ENCODE measurements at places on chromosomes 16 and 17. TPM values are rescaled to one million over a fixed set of nuclear protein-coding genes. Genes with fewer than 3 reads are reported as not detected.
A peak's percentile ranks its signal among the peaks of the same experiment; 100 is the strongest.

MPO gene
- not detected for polyA plus RNA-seq

SOX15 gene
- 111 TPM for polyA plus RNA-seq

LLGL2 gene
- polyA plus RNA-seq = 14.9 TPM

KRT27 gene
- polyA plus RNA-seq = not detected

NEUROD2 gene
- not detected for polyA plus RNA-seq

SMIM5 gene
- polyA plus RNA-seq = 0.15 TPM

NME4 gene
- 141 TPM for polyA plus RNA-seq

DNA sequence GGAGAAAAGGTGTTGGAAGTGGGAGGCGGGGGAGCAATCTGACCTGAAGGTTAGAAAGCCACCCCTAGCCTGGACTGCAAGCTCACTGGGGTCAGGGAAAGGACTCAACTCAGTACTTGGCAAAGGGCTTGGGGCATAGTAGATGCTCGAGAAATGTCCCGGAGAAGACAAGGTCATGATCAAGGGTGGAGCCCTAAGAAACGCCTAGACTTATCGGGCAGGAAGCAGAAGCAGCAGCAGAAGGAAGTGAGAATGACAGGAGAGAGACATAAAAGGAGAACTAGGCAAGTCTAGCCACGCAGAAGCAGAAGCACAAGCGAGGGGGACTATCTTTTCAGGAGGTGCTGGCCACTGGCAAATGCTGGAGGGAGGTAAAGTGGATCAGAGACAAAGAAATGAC is 10.2 kb downstream of the COTL1 start:
- no peaks in the 10 kb centered on the region for H3K27me3 ChIP-seq
- no peak overlapping the region for H3K4me3 ChIP-seq
- peaks cover 19% of the 10 kb centered on the region for H3K4me1 ChIP-seq
- no peak for DNase-seq

DNA sequence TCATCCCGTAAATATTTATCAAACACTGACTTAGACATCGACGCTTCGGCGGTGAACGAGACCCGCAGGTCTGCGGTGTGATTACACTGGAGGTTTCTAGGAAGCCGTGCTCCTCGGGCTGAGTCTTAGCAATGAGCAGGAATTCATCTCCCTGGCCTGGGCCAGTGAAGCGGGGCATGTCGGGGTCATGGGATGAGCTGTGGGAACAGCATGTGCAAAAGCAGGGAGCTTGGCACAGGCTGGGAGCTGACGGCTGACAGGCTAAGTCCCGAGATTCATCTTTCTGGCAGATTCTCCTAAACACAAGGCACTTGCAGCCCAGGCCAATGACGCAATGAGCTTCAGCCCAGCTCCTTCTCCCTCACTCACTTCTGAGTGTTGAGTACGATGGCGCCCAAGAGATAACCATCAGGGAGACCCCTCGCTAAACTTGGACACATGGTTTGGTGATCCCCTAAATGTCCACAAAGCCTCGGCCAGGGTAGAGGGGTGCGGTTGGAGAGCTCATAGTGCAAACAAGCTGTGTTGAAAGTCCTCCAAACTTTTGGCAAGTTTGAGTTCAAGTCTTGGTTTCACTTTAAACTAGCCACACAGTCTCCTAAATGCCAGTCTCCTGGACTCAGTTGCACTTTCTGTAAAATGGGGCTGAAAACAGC is 12.8 kb downstream of the CRISPLD2 start:
- H3K36me3 ChIP-seq = no peaks in the 10 kb centered on the region
- no peak overlapping the region for H3K4me3 ChIP-seq
- H3K4me1 ChIP-seq = peaks cover 13% of the 10 kb centered on the region
- peaks cover 4% of the 10 kb centered on the region for H3K27me3 ChIP-seq
- no peak for DNase-seq

GRCh38 chr17:73397278-73397826 is 85.6 kb upstream of the CDC42EP4 start:
- no peaks in the 10 kb centered on the region for H3K27me3 ChIP-seq
- no peak overlapping the region for H3K27ac ChIP-seq
- H3K36me3 ChIP-seq = peaks cover 8% of the 10 kb centered on the region
- no peak overlapping the region for H3K4me3 ChIP-seq
- no peak for DNase-seq

DNA sequence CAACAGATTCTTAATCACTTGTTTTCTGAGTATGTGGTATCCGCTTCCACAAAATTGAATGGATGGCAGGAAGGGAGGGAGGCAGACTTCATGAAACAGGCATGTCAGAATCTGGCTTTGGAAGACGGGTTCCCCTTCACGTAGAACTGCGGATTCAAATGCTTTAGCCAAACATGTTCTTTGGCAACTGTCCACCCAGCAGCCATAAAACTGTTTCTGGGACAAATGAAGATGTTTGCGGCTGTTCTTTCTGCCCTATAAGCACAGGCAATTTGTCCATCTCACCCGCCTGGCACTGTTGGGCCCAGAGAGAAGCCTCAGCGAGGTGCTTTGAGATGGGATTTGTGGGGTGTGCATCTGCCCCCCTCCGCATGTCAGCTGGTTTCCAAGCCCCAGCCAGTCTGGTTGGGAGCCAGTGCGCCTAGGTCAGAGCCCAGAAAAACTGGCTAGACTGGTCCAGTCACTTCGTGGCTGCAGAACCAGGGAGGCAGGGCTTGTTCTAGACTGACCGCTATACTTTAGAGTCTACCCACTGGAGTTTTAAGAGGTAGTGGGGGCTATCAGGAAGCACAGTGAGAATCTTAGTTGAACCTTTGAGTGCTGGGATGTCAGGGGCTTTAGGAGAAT is 6.3 kb downstream of the CRHR1 start:
- no peak overlapping the region for H3K27ac ChIP-seq
- H3K27me3 ChIP-seq = peaks cover 76% of the 10 kb centered on the region
- no peak for DNase-seq
- H3K36me3 ChIP-seq = no peaks in the 10 kb centered on the region
- H3K4me3 ChIP-seq = no peak overlapping the region

DNA sequence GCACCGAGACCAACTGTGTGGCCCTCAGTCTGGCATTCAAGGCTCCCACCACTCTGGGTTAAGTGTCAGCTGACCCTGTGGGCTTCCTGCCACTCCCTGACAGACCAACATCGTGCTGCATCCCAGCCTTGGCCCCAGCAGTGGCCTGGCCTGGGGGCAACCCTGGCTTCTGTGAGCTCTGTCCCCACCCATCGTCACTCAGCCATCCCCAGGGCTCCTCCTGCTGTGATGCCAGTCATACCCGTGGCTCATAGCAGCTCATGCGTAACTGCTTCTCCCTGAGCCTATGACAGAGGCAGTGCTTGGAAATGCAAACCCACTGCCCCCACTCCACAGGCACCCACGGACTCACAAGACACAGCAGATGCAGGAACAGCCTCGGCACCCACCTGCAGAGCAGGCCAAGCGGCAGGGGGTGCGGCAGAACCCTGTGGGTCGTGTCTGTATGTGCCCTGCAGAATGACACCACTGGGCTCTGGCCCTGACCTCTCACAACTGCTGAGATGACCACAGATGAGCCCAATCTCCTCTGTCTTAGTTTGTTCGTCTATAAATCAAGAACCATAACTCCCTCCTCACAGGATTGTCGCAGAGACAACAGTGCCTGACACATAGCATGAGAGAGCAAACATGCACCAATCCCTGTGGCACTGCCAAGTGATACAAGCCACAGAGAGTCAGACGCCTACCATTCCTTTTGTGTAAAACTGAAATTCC is 26.6 kb downstream of the PIEZO1 start:
- H3K27ac ChIP-seq = no peak overlapping the region
- no peak for DNase-seq
- H3K27me3 ChIP-seq = no peaks in the 10 kb centered on the region
- no peak overlapping the region for H3K4me3 ChIP-seq
- peaks cover 30% of the 10 kb centered on the region for H3K4me1 ChIP-seq
- H3K36me3 ChIP-seq = peaks cover 17% of the 10 kb centered on the region

GRCh38 chr16:89201439-89202377 is 1.4 kb upstream of the SLC22A31 start:
- peak; percentile 55 for DNase-seq
- H3K36me3 ChIP-seq = no peaks in the 10 kb centered on the region
- peak overlapping the region; percentile 8 for H3K4me3 ChIP-seq
- peaks cover 35% of the 10 kb centered on the region for H3K27me3 ChIP-seq

DNA sequence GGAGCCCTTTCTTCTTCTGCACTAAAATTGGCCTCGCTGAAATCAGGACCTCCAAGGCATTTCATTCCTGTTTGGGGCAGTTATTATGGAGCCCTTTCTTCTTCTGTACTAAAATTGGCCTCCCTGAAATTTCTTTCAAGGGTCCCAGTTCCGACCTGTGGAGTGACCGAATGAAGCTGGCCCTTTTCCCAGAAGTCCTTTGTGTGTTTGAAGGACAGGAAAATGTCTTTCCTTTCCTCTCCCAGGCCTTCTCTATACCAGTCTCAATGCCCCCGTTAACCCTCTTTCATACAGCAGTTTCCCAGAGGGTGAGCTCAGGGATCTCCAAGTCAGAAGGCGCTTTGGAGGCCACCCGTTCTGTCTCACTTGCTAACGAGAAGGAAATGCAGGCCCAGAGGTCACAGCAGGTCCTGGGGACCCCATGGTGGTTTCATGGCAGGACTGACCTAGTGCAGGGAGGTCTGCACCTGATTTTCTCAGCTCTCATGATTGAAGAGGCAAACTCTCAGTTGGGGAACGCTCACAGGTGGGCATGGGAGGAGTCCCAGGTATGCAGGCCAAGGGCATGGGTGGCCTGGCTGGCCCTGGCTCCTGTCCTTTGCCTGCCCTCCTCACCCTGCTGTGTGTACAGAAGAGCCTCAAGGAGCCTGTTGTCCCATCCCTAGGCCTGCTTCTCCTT is 37.1 kb upstream of the DOC2B start:
- no peak overlapping the region for H3K4me3 ChIP-seq
- no peak for DNase-seq
- H3K27ac ChIP-seq = no peak overlapping the region
- no peaks in the 10 kb centered on the region for H3K27me3 ChIP-seq

GRCh38 chr17:81431545-81432482 is 36.6 kb downstream of the BAHCC1 start:
- no peaks in the 10 kb centered on the region for H3K36me3 ChIP-seq
- H3K27ac ChIP-seq = no peak overlapping the region
- H3K4me1 ChIP-seq = peaks cover 16% of the 10 kb centered on the region
- H3K27me3 ChIP-seq = peaks cover 39% of the 10 kb centered on the region

- DNase-seq = no peak
- H3K36me3 ChIP-seq = peaks cover 2% of the 10 kb centered on the region
- H3K27me3 ChIP-seq = no peaks in the 10 kb centered on the region
- H3K4me1 ChIP-seq = no peaks in the 10 kb centered on the region
- no peak overlapping the region for H3K27ac ChIP-seq
Observed at GRCh38 chr16:12704492-12705111, 99.1 kb downstream of the CPPED1 start.

- no peak for DNase-seq
- H3K27ac ChIP-seq = no peak overlapping the region
- peaks cover 3% of the 10 kb centered on the region for H3K4me1 ChIP-seq
- H3K4me3 ChIP-seq = no peak overlapping the region
- H3K36me3 ChIP-seq = no peaks in the 10 kb centered on the region
Observed at GRCh38 chr17:54177606-54178308, 355.0 kb downstream of the KIF2B start.

- H3K27me3 ChIP-seq = no peaks in the 10 kb centered on the region
- no peak overlapping the region for H3K4me3 ChIP-seq
- no peak overlapping the region for H3K27ac ChIP-seq
- peaks cover 3% of the 10 kb centered on the region for H3K4me1 ChIP-seq
- H3K36me3 ChIP-seq = no peaks in the 10 kb centered on the region
- no peak for DNase-seq
Observed at GRCh38 chr17:64329588-64329987, 61.1 kb downstream of the PECAM1 start.

- no peaks in the 10 kb centered on the region for H3K27me3 ChIP-seq
- H3K27ac ChIP-seq = peak overlapping the region; percentile 94
- peaks cover 8% of the 10 kb centered on the region for H3K4me1 ChIP-seq
Observed at GRCh38 chr17:32141258-32141657, 1.0 kb upstream of the RHOT1 start.

- no peak for DNase-seq
- peaks cover 49% of the 10 kb centered on the region for H3K27me3 ChIP-seq
- H3K4me1 ChIP-seq = no peaks in the 10 kb centered on the region
- H3K36me3 ChIP-seq = no peaks in the 10 kb centered on the region
- no peak overlapping the region for H3K4me3 ChIP-seq
- H3K27ac ChIP-seq = no peak overlapping the region
Observed at GRCh38 chr17:16495561-16495960, 3.6 kb upstream of the LRRC75A start.
